ENCODE measurements at places on chromosomes 6 and 20. TPM values are rescaled to one million over a fixed set of nuclear protein-coding genes. Genes with fewer than 3 reads are reported as not detected.

DNA sequence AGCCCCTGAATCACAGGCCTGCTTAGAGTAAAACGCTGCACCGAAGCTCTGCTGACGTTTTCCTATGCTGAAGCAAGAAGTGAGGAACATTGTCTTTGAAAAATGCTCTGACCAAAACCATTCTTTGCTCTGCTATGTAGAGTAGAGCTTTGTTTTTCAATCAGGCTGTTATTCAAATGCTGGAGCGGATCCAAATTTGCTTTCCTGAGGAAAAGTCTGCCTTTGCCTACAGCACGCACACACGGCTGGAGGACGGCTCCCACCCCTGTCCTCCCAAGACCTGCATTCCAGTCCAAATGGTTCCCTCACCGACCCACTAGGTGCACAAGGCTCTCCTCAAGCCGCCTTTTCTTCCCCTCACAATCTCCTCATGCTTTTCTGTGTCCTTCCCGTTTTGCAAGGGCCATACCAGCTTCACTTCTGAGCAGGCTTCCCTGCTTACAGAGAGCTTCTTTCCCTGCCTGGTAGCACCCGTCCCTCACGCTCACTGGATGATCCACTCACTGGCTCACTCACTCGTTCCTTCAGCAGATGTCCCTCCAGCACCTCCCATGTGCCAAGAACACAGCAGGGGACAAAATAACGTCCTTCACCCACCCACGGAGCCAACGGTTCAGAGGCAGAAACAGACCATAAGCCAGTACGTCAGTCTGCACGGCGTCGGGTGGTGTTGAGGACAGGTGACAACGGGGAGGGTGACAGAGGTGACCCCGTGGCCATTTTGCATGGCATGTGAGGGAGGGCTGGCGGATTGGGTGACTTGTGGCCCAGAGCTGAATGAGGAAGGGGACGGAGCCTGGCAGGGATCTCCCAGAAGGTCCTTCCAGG, 137.9 kb upstream of the NEDD9 start:
- DNase-seq, result peak; percentile 25

GRCh38 chr6:7135755-7136154, 28.0 kb downstream of the RREB1 start:
- no peak for DNase-seq

GRCh38 chr6:140059947-140060346, 685.5 kb upstream of the CITED2 start:
- DNase-seq, result no peak

DNA sequence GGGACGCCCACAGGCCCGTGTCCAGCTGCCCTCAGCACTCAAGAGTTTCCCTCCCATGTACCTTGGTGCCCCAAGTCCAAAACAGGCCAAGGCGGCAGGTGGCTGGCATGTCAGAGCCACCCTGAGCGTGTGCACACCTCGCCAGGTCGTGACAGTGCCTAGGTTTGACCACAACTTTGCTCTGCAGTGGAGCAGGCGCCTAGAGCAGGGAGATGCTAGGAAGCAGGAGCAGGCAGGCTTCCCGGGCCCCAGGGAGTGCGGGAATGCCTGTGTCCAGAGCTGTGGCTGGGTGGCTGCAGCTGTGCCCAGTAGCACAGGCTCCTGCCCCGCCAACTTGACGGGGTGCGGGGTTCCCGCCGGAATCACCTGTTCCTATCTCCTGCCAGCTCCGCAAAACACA, 380.8 kb upstream of the IMPG1 start:
- no peak for DNase-seq

DNA sequence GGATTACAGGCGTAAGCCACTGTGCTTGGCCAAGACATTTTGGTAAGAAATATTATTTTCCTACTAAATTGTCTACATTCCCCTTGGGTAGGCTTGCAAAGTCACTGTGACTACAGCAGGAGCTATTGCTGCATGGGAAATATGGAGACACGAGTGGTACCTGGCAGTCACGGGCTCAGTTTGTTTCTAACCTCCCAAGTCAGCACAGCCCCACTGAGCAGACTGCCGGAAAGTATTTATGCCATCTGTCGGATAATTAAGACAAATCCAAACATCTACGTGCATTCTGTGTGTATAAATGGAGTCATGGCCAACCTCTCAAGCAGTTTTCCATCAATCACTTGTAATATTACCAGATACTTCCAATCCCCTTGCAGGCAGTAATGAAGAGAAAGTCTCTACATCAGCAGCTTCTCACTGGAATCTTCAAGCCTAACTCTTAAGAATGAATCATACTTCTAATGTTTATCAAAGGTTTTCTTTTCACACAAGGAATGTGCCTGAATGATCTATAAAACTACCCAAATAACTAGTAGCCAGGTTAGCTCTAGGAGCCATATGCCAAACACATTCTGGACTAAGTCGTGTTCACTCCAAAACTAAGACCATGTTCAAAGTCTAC, 20.1 kb downstream of the PSMB1 start:
- DNase-seq, result peak; percentile 5

DNA sequence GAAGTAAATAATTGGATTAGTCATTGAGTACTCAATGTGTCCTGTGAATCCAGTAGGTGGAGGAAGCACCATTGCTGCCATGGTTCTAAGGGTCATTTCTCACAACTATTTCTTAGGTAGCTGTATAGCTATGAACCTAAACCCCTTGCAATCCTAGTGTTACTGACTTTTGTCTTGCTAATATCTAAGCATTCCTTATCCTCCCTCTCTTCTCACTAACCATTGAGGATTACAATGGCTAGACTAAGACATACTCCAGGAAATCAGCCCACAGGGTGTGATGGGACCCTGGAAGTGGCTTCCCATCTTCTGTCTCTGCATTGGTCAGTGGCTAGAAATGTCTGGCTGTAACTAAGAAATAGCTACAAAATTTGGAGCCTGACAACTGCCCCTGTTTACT, 27.3 kb upstream of the FOXA2 start:
- DNase-seq, result no peak

GRCh38 chr6:118528129-118528528, 20.0 kb upstream of the PLN start:
- no peak for DNase-seq

DNA sequence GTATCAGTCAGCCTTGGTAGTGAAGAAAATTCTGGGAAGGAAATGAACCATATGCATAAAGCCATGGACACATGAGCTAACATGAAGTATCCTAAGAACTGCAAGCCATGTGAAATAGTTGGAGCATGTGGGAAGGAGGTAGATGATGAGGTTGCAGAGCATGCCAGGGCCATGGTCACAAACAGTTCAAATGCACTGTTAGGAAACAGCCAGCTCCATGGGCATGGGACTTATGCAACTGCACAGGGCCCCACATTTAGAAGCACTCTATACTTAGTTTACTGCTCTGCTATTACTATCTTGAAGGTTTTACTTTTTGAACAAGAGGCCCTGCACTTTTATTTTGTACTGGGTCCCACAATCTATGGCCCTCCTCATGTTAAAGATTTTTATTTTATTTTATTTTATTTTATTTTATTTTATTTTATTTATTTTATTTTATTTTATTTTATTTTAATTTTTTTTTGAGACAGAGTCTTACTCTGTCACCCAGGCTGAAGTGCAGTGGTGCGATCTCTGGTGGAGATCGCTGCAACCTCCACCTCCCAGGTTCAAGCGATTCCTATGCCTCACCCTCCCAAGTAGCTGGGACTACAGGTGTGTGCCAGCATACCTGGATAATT, 169.1 kb downstream of the IBTK start:
- no peak for DNase-seq

- DNase-seq, result no peak
These were observed 257.7 kb upstream of the OPRM1 start for GRCh38 chr6:153781306-153781705.

DNA sequence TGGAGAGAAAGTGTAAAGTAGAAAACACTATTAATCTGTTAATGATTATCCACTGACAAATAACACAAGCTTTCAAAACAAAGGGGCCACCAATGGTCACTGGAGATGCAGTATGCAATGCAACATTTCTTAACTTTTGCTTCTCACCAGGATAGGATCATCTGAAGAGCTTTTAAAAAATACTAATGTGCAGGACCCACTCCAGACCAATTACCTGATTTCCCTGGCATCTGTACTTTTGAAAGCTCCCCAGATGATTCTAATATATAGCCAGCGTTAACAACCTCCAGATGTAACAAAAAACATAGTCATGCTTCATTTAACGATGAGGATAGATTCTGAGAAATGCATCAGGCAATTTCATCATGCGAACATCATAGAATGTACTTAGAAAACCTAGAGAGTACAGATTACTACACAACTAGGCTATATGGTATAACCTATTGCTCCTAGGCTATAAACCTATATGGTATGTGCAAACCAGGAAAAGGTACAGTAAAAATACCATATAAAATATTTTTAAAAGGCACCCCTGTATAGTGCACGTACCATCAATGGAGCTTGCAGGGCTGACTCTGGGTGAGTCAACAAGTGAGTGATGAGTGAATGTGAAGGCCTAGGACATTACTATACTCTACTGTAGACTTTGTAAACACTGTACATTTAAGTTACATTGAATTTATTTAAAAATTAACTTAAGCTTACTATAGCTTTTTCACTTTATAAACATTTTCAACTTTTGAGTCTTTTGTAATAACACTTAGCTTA, 69.2 kb downstream of the ATG5 start:
- DNase-seq, result peak; percentile 57

GRCh38 chr6:159633196-159633595, 59.8 kb downstream of the SOD2 start:
- peak; percentile 29 for DNase-seq

DNA sequence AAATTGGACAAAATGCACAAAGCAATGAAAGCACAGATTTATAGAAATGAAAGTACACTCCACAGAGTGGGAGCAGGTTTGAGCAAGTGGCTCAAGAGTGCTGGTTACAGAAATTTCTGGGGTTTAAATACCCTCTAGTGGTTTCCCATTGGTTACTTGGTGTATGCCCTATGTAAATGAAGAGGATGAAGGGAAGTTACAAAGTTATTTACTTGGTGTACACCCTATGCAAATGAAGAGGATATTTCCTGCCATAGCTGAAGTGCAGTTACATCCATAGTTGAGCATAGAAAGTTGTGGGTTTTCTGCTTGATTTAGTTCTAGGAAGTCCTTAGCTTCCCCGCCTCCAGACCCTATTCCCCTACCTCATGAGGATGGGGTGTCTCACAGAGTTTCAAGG, 22.7 kb downstream of the BCAS1 start:
- no peak for DNase-seq

DNA sequence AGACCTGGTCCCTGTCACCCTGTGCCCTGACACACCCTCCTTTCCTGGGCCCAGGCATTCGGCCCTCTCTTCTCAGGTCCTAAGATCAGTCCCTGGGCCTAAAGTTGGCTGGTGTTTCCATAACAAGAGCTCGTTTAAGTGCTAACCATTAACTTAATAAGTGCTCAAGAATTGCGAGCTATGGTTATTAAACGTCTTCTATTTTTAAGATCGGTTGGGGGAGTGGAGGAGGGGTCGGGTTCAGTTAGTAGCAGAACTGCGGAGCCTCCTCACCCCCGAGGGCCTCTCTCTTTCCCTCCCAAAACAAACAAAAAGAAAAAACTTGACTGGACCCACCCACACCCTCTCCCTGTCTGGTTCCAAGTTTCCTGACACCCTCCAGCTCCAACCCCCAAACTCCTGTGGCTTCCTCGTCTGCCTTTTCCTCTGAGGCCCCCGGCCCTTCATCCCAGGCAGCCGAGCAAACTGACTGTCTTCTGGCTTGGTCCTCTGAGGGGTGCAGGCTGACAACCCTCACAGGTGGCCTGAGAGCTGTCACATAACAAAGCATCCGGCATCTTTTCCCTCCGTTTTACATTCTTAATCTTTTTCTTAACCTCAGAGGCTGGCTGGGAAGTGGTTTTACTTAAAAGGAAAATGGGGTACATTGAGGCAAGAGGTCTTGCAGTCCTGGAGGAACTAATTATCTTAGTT, 2.0 kb downstream of the STK35 start:
- peak; percentile 15 for DNase-seq

DNA sequence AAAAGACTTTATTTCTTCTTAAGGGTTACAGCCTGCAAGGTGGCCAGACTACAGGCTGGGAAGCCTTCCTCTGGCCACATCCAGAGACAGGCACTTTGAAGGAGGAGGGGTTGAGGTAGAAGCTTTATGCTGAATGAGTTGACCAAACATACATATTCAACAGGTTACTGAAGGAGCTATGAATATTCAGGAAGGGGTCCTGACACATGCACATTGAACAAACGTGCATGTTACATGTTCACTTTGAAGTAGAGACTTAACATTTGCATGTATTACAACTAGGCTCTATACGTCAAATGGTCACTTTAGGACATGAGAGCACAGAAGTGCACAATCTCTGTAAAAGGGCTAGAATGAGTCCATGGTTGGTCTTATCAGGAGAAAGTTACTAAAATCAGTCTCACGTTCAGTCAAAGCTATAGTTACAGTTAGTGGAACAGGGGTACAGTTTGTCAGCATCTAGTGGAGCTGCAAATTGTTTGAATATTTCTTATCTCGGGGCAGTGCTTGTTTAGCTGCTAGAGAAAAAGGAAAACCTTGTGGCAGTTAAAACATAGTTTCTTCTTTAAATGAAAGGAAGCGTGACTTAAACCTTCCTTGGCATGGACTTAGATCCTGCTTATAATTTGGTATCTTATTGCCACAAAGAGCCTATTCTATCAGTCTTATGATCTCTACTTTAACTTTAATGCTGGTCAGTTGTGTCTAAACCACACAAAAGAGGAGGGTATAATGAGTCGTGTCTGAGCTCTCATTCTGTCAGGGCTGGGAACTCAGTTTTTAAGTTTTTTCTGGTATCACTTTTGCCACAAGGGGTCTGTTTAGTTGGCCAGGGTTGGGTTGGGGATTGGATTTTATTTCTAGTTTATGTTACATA, 4.6 kb upstream of the ZSCAN9 start:
- peak; percentile 47 for DNase-seq

GRCh38 chr6:151052021-151052646, 186.6 kb downstream of the MTHFD1L start:
- DNase-seq, result no peak

- no peak for DNase-seq
These were observed 485 bp downstream of the TGIF2 start for GRCh38 chr20:36573798-36574365.

GRCh38 chr20:32586291-32586690, 1.2 kb upstream of the NOL4L start:
- no peak for DNase-seq

- DNase-seq, result no peak
These were observed 13.6 kb downstream of the IP6K3 start for GRCh38 chr6:33732817-33733708.

DNA sequence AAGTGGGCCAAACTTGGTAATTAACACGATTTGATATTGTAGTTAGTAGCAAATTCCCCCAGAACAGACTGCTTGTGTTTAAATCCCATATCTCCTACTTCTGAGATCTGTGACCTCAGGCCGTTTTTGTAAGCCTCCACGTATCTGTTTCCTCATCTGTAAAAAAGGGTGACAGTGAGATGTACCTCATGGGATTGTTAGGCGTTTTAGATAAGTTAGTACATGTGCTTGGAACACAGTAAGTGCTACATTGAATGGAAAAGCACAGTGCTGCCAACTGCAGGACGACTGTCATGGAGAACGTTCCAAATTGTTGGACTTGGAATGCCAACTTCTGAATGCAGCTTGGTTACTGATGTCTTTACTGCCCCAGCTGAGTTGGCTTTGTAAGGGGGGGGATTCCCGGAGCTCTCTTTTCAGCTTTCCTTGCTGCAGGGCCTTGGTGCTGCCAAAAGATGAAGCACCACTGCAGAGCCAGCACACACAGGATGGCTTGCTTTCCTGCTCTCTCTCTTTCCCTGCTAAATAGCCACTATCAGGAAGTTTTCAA, 108.6 kb downstream of the OPN5 start:
- DNase-seq, result no peak

The EYA2 gene
- total RNA-seq, result 1.7 TPM

The CLVS2 gene
- total RNA-seq, result not detected

The TFAP2A gene
- not detected for total RNA-seq

The MOCS1 gene
- total RNA-seq, result 21.8 TPM

The HELZ2 gene
- 47.6 TPM for total RNA-seq

The ABCF1 gene
- total RNA-seq, result 35.5 TPM

All from fibroblast of lung (primary cell).